ENCODE measurements at places on chromosomes 2 and 18. TPM values are rescaled to one million over a fixed set of nuclear protein-coding genes. Genes with fewer than 3 reads are reported as not detected.

DNA sequence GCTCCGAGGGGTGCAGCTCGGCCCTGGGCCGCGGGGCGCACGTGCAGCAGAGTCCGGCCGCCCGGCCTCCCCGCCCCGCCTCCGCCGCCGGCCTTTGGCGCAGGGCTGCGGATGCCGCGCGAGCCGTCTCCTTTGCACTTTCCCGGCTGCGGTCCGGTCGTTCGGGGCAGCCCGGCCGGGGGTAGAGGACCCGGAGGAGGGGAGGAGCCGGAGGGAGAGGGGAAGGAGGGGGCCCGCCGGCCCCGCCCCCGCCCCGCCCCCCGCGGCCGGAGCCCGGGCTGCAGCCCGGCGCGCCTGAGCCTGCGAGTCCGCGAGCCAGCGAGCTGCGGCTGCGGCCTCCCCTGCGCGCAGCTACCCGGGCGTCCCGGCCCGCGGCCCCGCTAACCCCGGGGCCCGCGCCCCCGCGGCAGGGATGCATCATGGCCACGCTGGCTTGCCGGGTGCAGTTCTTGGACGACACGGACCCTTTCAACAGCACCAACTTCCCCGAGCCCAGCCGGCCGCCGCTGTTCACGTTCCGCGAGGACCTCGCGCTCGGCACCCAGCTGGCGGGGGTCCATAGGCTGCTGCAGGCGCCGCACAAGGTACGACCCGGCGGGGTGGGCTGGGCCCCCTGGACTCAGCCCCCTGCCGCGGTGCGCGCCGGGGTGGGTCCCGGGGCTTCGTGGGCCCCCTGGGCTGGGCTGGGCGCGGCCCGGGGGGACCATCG lies at the start of gene FHOD3:
TSS of gene FHOD3 (plus strand) at position 297 of the 709 bp plus-strand sequence. CDS start at position 420, 123 bp downstream.
- DNase-seq, result no peak

DNA sequence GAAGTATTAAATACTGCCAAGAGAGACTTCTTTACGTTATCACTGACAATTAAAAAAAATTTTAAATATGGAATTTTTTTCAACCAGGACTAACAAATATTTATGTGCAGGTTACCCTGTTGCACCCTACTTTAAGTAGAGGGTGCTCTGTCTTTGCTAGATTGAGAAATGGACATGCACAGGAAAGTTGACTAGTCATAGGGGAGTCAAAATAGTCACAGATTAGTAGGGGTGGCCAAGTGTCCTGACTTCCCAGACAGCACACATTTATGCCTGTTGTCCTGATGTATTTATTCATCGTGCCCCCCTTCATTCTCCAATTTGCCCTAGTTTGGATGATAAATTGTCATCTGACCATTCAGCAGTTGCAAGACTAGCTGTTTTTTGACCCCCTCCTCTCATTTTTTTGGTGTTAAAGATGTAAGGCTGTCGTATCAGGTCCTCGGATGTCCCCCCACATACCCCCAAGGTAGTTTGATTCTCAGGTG lies 20.3 kb downstream of the CAB39 start:
- DNase-seq, result no peak

DNA sequence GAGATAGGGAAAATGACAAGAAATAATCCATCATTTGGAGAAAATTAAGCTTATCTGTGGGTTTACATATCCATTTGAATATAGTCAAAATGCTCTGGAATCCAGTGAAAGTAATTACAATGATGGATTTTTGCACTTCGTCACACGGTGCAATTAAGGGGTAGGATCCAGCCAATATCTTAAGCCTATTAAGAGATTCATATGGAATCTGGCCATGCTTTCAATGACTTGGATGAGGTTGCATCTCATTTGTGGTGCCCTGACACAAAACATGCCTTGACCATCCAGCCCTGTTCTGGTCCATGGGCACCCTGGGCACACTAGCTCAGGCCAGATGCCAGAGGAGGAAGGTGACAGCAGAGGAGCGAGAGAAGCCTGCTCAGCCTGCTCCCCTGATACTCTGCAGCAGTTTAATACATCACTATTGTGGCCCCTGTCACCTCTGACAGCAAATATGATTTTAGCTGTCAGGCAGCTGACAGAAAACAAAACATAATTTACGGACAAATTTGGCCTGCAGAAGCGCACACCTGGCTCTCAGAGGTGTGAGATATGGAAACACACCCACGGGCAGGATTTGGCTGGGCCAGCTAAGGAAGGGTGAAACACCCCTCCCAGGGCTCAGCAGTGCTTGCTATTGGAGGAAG lies 94.1 kb upstream of the ST8SIA3 start:
- no peak for DNase-seq

GRCh38 chr2:220394433-220394832 lies 767.0 kb downstream of the SLC4A3 start:
- DNase-seq, result peak; percentile 58

- DNase-seq, result no peak
These were observed 23.9 kb upstream of the ALLC start for GRCh38 chr2:3633982-3634595.

DNA sequence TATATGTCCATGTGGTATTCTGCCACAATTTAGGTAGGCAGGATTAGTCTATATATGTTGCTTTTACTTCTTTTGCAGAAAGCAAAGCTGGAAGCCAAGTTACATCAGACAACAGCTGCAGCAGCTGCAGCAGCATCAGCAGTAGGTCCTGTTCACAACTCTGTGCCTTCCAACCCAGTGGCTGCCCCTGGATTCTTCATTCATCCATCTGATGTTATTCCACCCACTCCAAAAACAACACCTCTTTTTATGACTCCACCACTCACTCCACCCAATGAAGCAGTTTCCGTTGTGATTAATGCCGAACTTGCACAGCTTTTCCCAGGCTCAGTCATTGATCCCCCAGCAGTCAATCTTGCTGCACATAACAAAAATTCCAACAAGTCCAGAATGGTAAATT lies 107.6 kb downstream of the BIRC6 start:
- peak; percentile 6 for DNase-seq

GRCh38 chr2:101435001-101435862 lies 39.7 kb downstream of the RFX8 start:
- DNase-seq, result no peak

- DNase-seq, result no peak
These were observed 6.2 kb upstream of the MGAT5 start for GRCh38 chr2:134247679-134248078.

DNA sequence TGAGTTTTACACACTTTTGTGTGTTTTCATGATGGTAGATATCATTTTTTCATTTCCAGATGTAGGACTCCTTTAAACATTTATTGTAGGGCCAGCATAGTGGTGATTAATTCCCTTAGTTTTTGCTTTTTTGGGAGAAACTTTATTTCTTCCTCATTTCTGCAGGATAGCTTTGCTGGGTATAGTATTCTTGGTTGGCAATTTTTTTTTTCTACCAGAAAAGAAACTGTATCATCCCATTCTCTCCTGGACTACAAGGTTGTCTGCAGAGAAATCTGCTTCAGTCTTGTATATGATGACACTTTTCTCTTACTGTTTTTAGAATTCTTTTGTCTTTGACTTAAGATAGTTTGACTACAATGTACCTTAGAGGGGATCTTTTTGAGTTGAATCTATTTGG lies 37.8 kb upstream of the RHOB start:
- no peak for DNase-seq

DNA sequence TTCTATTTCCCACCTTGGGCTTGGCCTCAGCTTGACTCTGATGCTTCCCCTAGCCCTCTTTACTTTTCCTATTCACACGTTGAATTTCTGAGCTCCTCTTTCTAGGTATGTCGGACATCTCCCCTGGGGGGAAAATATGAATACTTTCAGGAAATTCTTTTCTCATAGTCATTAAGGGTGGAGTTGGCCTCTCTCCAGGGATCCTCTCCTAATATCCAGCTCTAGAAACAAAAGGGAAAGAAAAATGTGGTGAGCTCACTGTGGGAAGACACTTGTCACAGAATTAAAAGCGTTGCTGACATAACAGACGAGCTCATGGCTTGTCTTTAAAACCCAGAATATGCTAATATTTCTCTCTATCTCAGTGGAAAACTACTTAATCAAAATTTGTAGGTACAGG lies 132.7 kb upstream of the MEX3C start:
- no peak for DNase-seq

GRCh38 chr2:22902180-22902550 lies 482.8 kb upstream of the KLHL29 start:
- DNase-seq, result no peak

- no peak for DNase-seq
These were observed 34.6 kb upstream of the TACR1 start for GRCh38 chr2:75233965-75234364.

DNA sequence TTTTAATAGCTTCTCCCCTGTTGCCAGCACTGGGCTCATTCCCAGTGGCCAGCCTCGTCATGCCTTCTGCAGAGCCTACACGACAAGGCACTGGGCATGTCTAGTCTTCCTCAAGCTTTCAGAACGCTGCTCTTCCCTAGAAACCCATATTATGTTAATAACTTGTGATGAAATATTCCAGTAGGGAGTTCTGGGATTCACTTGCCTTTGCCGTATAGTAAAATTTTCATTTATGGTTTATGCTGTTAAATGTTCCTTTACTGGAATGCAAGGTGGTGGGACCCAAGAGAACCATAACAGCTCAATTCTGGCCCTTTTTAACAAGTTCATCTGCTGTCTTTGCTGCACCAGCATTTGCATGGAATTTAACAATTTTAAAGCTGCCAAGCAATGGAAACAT lies 45.5 kb upstream of the SLC14A1 start:
- DNase-seq, result no peak

- no peak for DNase-seq
These were observed 197.8 kb downstream of the CTIF start for GRCh38 chr18:48736321-48737260.

DNA sequence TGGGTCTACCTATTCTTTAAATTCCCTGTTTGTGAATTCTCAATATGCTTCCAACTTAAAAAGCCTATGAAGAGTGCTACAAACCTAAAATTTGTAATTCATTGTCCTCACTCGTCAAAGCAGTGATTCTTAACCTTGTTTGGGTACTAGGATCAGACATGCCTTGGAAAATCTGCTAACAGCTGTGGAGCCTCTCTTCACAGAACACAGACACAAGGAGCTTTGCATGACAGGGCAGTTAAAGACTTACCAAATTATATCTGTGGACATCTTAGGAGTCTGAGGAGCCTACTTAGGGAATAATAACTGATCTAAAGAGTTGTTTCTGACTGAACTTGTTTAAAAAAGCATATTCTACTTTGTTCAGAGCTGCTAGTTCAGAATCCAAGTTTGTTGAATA lies 38.1 kb downstream of the TMEM87B start:
- no peak for DNase-seq

DNA sequence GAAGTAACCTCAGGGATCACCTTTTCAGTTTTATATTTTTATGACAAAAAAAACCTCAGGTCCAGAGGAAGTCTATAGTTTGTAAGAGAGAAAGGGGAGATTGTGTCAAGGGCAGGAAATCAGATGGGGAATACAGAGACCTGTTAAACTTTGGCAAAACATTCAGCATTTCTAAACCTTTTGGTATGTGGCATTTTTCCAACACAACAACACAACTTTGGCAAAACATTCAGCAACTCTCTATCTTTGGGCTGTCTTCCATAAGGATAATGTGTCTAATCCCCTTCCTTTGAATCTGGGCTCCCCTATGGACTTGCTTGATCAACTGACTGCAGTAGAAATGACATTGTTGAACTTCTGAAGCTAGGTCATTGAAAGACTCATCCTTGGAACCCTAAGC lies 220.6 kb upstream of the CCDC68 start:
- DNase-seq, result no peak

- no peak for DNase-seq
These were observed at the start of gene ANKRD53 for GRCh38 chr2:70978341-70979179. TSS of gene ANKRD53 (plus strand) at chr2:70978630. CDS start at chr2:70978646, 16 bp downstream.

DNA sequence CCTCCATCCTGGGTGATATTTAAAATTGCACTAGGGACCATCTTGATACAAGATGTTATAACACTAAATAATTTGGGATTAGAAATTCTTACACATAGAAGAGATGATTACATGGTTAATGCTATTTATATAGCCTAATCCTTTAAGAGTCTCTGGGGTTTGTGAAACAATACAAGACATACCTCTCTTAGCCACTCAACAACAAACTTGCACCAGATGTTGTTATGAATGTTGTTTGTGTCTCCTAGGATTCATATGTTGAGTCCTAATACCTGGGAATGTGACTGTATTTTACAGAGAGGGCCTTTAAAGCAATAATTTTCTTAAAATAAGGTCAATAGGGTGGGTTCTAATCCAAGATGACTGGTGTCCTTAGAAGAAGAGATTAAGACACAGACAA lies 678.3 kb downstream of the NYAP2 start:
- no peak for DNase-seq

- DNase-seq, result peak; percentile 83
These were observed 215.3 kb downstream of the RND3 start for GRCh38 chr2:150271952-150272802.

DNA sequence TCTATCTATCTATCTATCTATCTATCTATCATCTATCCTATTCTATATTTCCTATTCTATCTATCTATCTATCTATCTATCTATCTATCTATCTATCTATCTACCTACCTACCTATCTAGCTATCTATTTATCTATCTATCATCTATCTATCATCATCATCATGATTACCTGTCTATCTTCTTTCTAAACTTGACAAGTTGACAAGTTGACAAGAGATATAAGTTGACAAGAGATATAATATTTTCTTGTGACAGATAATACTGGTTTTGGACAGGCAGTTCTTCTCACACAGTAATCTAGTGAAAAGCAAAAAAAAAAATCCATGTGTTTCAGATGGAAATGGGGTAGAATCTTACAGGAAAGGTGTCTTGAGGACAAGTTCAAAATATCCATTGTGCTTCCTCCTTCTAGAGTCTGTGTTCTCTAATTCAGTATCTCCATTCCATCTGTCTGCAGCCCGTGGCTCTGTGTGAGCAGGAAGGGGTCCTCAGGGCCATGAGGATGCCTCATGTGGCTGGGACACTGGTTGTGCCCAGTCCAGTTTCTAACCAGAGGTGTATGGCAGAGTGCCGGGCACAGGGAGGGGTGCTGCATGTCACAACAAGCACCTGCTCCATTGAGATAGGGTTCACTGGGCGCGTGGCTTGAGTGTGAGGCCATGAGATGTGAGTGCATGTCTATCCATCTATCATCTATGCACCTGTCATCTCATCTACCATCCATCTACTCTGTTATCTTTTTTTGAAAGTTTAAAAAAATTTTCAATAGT lies 212.4 kb upstream of the PXDN start:
- DNase-seq, result no peak

GRCh38 chr18:32440518-32440917 lies 30.2 kb downstream of the GAREM1 start:
- no peak for DNase-seq

GRCh38 chr18:46373791-46374190 lies 269.6 kb downstream of the HAUS1 start:
- no peak for DNase-seq

GRCh38 chr18:75377258-75377657 lies 50.2 kb downstream of the SMIM21 start:
- peak; percentile 43 for DNase-seq

ASIC4 gene
- total RNA-seq, result not detected

CRACDL gene
- total RNA-seq, result 6.3 TPM

ADD2 gene
- 2.3 TPM for total RNA-seq

MFSD6 gene
- 30.2 TPM for total RNA-seq

RAB10 gene
- total RNA-seq, result 150 TPM

AKAIN1 gene
- total RNA-seq, result not detected

NPAS2 gene
- total RNA-seq, result 22.1 TPM

SLC4A5 gene
- 1.2 TPM for total RNA-seq

RND3 gene
- 208 TPM for total RNA-seq

PKDCC gene
- 2.4 TPM for total RNA-seq

MRPS5 gene
- 75.7 TPM for total RNA-seq

DPP4 gene
- total RNA-seq, result 65.7 TPM

LRATD1 gene
- 13.4 TPM for total RNA-seq

BARD1 gene
- 9.8 TPM for total RNA-seq

ICOS gene
- total RNA-seq, result not detected

GREB1L gene
- 7.5 TPM for total RNA-seq

GPC1 gene
- 18.1 TPM for total RNA-seq

CYBRD1 gene
- total RNA-seq, result 63.1 TPM

SPIRE1 gene
- 30.0 TPM for total RNA-seq

CXCR1 gene
- not detected for total RNA-seq
